ENCODE measurements at places on chromosomes 7 and 10. TPM values are rescaled to one million over a fixed set of nuclear protein-coding genes. Genes with fewer than 3 reads are reported as not detected.

Gene INSYN2A
- total RNA-seq, result 4.6 TPM

DNA sequence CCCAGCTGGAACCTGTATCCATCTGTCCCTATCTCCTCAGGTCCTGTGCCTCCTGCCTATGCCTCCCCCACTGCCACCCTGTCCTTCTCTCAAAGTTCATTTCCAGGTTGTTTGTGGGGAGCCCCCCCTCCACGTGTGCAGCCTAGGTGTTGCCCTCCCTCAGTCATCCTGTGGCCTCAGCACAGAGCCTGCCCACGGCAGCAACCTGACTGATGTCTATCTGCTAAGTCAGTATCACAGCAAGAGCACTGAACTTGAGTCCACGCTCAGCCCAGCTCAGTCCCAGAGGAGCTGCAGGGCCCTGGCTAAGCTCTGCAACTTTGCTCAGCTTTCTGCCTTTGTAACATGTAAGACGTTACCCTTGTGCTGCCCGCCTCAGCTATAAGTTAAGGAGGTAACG is 28.7 kb downstream of the FAM53B start:
- H3K27me3 ChIP-seq, result no peaks in the 10 kb centered on the region
- H3K36me3 ChIP-seq, result peaks cover under 1% of the 10 kb centered on the region
- no peaks in the 10 kb centered on the region for H3K4me1 ChIP-seq
- DNase-seq, result no peak
- H3K4me3 ChIP-seq, result no peak overlapping the region
- no peak overlapping the region for H3K27ac ChIP-seq

DNA sequence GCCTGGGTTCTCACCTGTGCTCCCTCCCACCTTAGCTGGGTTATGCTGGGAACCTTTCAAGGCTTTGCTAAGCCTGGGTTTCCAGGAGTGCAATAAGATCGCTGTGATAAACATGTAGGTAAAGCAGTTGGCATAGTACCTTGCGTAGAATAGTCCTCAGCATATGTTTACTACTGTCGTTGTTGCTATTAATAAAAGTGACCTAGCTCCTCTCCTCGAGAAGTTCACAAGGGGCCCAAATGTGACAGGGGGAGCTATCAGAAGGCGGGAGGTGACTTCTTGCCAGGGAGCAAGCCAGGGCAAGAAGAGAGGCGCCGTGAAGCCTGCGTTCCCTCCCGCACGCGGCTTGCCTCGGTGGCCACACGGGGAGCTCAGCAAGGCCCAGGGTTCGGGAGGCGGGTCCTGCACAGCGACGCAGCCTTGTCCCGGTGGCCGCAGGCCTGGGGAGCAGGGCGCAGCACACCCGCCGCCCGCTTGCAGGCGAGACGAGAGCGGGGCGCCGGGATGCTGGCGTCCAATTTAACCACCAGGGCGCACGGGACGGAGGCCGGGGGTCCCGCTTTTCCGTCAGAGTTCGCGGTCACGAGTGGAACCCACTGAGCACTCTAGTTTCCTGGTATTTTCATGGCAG is 106.2 kb downstream of the SNX10 start:
- H3K4me1 ChIP-seq, result peaks cover 11% of the 10 kb centered on the region
- H3K27me3 ChIP-seq, result peaks cover 53% of the 10 kb centered on the region
- H3K36me3 ChIP-seq, result no peaks in the 10 kb centered on the region
- peak overlapping the region; percentile 64 for H3K4me3 ChIP-seq
- no peak overlapping the region for H3K27ac ChIP-seq

DNA sequence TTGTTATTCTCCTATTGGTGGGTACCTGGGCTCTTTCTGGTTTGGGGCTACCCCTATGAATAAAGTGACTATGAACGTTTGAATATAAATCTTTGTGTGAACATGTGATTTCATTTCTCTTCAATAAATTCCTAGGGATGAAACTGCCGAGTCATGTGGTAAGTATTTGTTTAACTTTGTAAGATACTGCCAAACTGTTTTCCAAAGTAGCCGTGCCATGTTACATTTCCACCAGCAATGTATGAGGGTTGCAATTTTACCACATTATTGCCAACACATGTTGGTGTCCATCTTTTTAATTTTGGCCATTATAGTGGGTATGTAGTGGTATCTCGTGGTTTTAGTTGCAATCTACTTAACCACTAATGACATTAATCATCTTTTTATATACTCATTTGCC is 94.7 kb downstream of the ZNRF2 start:
- peaks cover 6% of the 10 kb centered on the region for H3K4me1 ChIP-seq
- H3K4me3 ChIP-seq, result no peak overlapping the region
- no peak for DNase-seq
- H3K27me3 ChIP-seq, result no peaks in the 10 kb centered on the region
- H3K36me3 ChIP-seq, result no peaks in the 10 kb centered on the region

GRCh38 chr10:31139497-31139896 is 107.8 kb upstream of the ZNF438 start:
- H3K4me1 ChIP-seq, result peaks cover 21% of the 10 kb centered on the region
- no peak overlapping the region for H3K4me3 ChIP-seq
- H3K27me3 ChIP-seq, result no peaks in the 10 kb centered on the region

Gene FFAR4
- not detected for total RNA-seq

- no peak for DNase-seq
- no peak overlapping the region for H3K4me3 ChIP-seq
- peaks cover 56% of the 10 kb centered on the region for H3K4me1 ChIP-seq
- no peaks in the 10 kb centered on the region for H3K36me3 ChIP-seq
These were observed 257.7 kb downstream of the SNX13 start for GRCh38 chr7:17682586-17682985.

GRCh38 chr10:17626656-17627055 is 9.5 kb upstream of the HACD1 start:
- DNase-seq, result no peak
- H3K27ac ChIP-seq, result no peak overlapping the region

- no peak for DNase-seq
- H3K27me3 ChIP-seq, result no peaks in the 10 kb centered on the region
- H3K27ac ChIP-seq, result no peak overlapping the region
These were observed 429.6 kb downstream of the ADRA2A start for GRCh38 chr10:111506266-111507034.

Measured in osteocyte (in vitro differentiated cells).